Immature natural killer cell (primary cell): ENCODE measurements at places on chromosomes 5 and 9. TPM values are rescaled to one million over a fixed set of nuclear protein-coding genes. Genes with fewer than 3 reads are reported as not detected.

GRCh38 chr9:14030375-14031059 is 283.4 kb downstream of the NFIB start:
- no peaks in the 10 kb centered on the region for H3K36me3 ChIP-seq
- H3K27me3 ChIP-seq = no peaks in the 10 kb centered on the region
- no peak for DNase-seq
- no peak overlapping the region for H3K4me3 ChIP-seq

- H3K4me1 ChIP-seq = no peaks in the 10 kb centered on the region
- H3K36me3 ChIP-seq = no peaks in the 10 kb centered on the region
- H3K27ac ChIP-seq = no peak overlapping the region
- peaks cover 2% of the 10 kb centered on the region for H3K27me3 ChIP-seq
Observed at GRCh38 chr5:144467792-144468191, 297.1 kb downstream of the KCTD16 start.

DNA sequence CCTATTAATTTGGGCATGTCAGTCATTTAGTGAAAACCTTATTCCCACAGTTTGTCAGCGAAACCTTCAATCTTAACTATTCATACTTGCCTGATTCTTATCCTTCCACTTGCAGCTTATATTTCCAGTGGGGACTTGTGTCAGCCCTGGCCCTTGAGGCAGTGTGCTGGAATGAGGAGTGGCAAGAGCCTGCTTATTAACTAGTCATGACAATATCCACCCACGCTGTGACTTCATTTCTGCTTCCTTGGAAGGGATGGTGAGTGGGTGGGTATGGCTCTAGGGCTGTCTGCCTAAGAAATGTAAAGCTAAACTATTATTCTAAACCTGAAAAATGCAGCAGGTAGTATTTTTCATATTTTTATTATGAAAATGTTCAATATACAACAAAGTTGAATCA is 34.0 kb upstream of the LURAP1L start:
- H3K4me3 ChIP-seq = no peak overlapping the region
- no peaks in the 10 kb centered on the region for H3K27me3 ChIP-seq
- H3K36me3 ChIP-seq = no peaks in the 10 kb centered on the region

DNA sequence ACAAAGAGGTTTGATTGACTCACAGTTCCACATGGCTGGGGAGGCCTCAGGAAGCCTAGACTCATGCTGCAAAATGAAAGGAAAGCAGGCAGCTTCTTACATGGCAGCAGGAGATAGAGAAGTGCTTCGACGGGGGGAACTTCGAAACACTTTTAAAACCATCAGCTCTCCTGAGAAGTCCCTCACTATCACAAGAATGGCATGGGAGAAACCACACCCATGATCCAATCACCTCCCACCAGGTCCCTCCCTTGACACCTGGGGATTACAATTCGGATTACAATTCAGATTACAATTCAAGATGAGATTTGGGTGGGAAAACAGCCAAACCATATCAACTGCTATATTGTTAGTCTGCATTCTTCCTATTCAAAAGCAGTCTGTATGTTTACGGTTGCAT is 322.3 kb upstream of the ISL1 start:
- no peaks in the 10 kb centered on the region for H3K36me3 ChIP-seq
- peaks cover 2% of the 10 kb centered on the region for H3K27me3 ChIP-seq
- no peak overlapping the region for H3K27ac ChIP-seq
- no peak overlapping the region for H3K4me3 ChIP-seq
- no peak for DNase-seq

DNA sequence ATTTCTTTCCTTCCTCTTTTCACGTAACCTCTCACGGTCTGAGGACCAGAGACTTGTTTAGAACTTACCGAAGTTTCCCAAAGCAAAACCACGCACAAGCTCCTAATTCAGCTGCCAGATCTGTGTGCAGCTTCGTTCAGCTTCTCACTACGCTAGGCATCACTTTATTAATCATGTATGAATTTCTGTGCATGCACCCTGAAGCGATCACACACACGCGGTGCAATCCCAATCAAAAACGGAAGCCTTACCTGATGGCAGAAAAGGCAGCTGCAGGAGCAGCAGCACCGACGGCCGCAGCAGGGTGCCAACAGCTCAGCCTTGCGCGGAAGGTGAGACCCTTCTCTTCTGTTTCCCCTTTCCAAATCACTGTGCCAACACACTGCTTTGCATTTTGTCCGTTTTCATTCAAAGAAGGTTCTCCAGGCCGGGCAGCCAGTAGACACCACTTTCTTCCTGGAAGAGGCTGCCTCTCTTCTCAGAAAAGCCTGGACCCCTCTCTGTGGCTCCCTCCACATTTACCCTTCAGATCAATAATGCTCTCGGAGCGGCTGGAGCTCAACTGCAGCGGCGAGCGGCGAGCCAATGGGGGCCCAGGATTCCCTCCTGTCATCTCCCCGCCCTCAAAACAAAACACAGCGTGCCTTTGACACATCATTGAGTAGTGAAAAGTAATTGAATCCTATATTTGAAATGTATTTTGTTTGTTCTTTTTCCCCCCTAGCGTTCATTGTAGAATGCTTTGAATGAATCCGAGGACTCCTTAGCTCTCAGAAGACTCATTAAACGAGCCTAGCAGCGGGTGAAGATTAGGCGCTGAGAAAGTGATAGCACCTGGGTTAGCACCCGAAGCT is at the start of gene CDH12:
TSS of gene CDH12 (minus strand) at position 538 of the 854 bp plus-strand sequence.
- no peak within 1 kb of the TSS for H3K27ac ChIP-seq
- no peaks in the 10 kb centered on the region for H3K36me3 ChIP-seq
- no peak within 1 kb of the TSS for H3K4me3 ChIP-seq

The ARHGEF39 gene
- 1.9 TPM for polyA plus RNA-seq

The DOCK8 gene
- polyA plus RNA-seq = 15.3 TPM

The PDZD2 gene
- polyA plus RNA-seq = 0.37 TPM

The WHRN gene
- polyA plus RNA-seq = 1.4 TPM

The PCDHGA9 gene
- polyA plus RNA-seq = 0.04 TPM

The SLC6A3 gene
- polyA plus RNA-seq = not detected

The BSPRY gene
- 1.9 TPM for polyA plus RNA-seq
